MM.1S (cell line): ENCODE measurements at places on chromosomes 1 and 21.

- no peak for DNase-seq
Measured at GRCh38 chr1:22288593-22289241, 145.8 kb upstream of the WNT4 start.

DNA sequence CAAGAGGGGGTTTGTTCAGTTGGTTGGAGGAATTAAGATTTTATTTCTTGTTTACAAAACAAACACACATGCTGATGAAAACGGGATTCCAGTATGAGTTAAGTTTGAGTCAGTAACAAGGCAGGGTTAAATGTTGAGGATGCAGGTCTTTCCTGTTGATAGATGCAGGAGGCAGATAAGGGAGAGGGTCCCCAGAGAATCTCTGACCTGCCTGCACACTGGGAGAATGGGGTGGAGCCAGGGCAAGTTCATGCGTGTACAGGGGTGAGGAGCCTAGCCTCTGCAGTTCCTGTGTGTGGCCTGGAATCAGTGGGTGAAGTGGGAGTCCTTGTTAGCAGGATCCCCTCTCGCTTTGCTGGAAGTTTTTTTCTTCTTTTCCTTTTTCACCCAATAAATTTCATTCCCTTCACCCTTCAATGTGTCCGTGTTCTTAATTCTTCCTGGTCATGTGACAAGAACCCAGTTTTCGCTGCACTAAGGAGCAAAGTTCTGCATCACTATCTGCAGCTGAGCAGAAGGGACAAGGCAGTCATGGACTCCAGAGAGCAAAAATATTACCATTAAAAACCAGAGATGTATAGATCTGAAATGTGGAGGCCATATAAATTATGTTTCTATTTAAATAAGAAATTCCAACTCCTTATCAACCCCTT, 69.9 kb upstream of the MARK1 start:
- DNase-seq = no peak

- peak; percentile 89 for DNase-seq
Measured at GRCh38 chr1:210143465-210144062, 89.0 kb upstream of the SERTAD4 start.

- DNase-seq = no peak
Measured at GRCh38 chr1:111887385-111887784, 102.1 kb downstream of the KCND3 start.

- DNase-seq = no peak
Measured at GRCh38 chr21:34612557-34612956, 2.4 kb downstream of the RCAN1 start.

GRCh38 chr1:9105336-9105867, 23.5 kb downstream of the GPR157 start:
- no peak for DNase-seq

- no peak for DNase-seq
Measured at GRCh38 chr1:35899941-35900340, 16.9 kb downstream of the AGO1 start.

GRCh38 chr1:29805122-29805895, 569.0 kb downstream of the PTPRU start:
- DNase-seq = no peak

DNA sequence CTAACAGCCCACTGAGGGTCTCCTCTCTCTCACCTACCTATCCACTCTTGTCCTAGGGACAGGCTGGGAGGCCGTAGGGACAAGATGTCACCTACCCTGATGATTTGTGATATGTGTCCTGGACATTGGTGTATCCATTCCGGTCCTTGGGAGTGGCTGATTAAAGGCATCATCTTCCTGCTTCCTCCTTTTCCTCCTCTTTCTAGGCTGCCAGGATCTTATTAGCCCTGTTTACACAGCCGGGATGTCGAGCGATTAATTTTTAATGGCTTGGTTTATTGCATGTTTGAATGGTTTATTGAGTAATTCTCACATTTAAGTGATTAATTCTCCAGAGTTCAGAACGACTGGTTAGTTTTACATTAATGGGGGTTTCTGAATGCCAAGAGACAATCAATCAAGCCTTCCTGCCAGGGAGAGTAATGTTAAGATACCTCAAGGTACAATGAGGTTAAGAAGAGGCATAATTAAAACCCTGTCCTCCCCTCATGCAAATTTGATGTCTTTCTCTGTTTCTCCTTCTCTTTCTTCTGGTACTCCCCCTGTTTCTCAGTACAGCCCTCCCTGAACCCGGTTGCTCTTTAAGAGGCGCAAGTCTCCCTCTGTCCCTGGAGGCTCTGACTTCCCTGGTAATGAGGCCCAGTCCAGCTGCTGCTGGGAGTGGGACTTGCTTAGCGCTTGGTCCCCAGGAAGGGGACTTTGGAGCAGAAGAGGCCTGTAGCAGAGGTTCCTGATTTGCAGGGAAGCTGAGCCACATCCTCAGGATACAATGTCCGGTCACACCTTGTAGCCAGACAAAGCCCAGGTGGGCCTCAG, 50.9 kb downstream of the ACTL8 start:
- no peak for DNase-seq

DNA sequence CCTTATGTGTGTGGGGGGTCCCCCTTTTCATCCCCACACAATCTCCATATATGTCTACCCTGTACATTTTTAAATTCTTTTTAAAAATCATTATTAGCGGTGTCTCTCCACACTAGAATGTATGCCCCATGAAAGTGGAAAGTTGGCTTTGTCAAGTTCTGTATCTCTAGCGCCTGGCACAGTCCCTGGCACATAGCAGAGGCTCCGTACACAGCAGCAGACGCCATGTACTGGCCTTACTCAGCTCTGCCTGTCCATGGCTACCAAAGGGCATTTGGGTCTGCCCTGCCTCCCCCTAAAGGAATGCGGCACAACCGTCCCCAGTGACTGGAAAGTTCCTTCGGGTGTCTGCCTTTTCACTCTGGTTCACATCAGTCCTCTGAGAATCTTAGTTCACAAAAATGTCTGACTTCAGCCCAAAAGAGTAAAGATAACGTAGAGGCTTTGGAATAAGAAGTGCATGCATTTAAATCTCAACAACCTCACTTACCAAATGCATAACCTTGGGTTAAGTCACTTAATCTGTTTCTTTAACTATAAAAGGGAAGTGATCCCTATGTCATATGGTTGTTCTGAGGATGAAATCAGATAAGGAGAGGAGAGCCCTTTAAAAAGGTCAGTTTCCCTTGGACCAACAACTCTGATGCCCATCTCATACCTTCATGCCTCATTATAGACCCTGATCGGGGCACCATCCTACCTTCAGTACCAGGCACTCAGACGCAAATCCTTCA, 61.1 kb downstream of the CD46 start:
- DNase-seq = no peak

GRCh38 chr1:188444526-188444925, 1615.8 kb downstream of the PLA2G4A start:
- DNase-seq = no peak

GRCh38 chr1:10819198-10819901, 22.9 kb upstream of the CASZ1 start:
- no peak for DNase-seq
